Esophagus squamous epithelium (tissue), 5 donors: ENCODE measurements at places on chromosomes 5 and 9.

DNA sequence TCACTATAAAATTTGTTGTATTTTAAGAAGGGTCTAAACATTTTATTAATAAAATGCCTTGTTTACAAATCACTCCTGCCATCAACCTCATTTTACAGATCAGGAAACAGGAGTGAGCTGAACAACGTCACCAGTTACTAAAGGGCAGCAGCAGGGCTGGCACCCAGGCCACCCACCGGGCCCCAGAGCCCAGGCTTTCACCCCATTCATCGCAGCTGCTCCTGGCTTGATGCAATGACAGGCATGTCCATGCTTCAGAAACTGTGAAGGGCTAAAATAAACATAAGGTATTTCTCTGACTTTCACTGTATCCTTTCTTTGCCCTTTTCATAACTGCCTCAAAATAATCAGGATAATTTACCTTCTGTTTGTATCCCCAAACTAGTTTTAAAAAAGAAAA lies 18.1 kb downstream of the MED27 start:
- DNase-seq: no peak

DNA sequence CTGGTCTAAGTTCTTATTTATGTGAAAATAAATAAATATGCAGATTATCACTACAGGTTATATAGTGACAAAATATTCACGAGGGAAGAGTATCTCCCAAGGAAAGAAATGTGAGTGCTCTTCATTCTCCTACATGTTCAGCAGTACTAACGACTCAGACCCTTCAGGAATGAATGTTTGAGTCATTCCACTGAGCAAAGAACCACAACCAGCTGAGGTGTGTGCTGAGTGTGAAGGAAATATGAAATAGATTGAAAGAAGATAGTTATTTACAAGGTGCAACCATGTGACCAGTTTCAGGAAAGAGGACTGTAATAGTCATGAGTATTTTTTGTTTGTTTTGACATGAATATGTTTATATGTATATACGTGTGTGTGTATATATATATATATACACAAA lies 228.7 kb downstream of the TUSC1 start:
- DNase-seq: no peak

DNA sequence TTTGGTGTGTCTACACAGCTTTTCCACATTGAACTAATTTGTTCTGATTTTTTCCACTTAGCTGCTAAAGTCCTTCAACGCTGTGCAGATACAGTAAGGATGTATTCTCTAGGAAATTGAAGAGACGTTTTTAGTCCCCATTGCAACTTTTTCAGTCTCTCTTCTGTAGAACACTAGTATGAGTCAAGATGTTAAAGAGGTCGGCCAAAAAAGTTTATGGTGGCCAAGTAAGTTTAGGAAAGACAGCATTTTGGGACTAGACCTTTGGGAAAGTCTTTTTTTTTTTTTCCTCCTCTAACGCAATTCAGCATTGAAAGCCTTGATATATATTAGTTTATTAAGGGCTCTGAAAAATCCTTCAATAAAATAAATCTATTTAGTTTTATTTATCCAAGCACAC lies 243.5 kb upstream of the FBXL7 start:
- no peak for DNase-seq

- no peak for DNase-seq
Measured at GRCh38 chr5:113293975-113294310, 140.8 kb downstream of the TSSK1B start.

- no peak for DNase-seq
Measured at GRCh38 chr5:59943452-59944113, 50.1 kb upstream of the PDE4D start.

- DNase-seq: no peak
Measured at GRCh38 chr5:10451137-10451824, 9.6 kb downstream of the ROPN1L start.
